ENCODE measurements at places on chromosomes 2 and 18. TPM values are rescaled to one million over a fixed set of nuclear protein-coding genes. Genes with fewer than 3 reads are reported as not detected.

DNA sequence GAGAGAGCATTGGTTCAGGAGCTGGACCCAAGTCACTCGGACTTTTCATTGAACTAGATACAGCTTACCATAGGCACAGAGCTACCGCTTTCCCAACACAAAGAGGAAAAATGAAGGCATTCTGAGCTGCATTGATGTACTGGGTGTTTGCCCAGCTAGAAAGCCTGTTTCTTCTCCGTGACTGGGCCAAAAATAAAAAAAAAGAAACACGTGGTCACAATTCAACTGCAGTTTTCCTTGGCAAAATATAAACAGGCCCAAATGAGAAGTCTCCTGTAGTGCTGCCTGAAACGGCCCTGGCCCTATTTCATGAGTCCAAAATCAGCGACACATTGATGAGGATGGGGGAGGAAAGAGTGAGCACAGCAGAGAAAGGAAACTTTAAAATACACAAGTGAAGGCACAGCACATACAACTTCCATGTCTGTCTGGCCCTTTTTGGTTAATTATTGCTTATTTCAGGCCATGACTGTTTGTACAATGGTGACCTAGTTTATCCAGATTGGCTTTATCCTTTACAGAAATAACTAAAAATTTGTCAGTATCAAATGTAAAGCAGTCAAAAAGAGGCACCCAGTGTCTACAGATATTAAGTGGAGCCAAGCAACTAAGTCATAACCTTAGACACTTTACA lies 179.7 kb downstream of the ICOS start:
- no peak for DNase-seq

DNA sequence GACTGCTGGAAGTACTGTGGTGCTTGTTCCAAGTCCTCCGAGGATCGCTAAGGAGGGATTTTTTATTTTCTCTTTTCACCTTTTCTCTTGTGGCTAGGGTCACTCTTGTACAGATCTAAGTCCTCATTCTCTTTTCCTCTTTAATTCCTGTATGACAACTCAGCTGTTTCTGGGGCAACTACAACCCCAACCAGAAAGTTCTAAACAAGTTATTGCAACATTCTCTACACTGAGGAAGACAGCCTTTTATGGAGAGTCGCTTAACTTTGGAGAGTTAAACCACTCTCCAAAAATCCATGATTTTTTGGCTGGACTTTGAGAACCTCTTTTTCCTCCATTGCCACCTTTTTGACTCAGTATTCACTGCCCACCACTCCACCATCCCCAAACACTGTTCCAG lies 74.0 kb upstream of the SESTD1 start:
- no peak for DNase-seq

- no peak for DNase-seq
Measured at GRCh38 chr2:11388262-11389051, 44.0 kb upstream of the ROCK2 start.

- DNase-seq: no peak
Measured at GRCh38 chr2:177731384-177731783, 338.8 kb downstream of the AGPS start.

REEP1 gene
- 21.9 TPM for total RNA-seq

- no peak for DNase-seq
Measured at GRCh38 chr2:121052023-121052422, 233.0 kb downstream of the TFCP2L1 start.

KLHL29 gene
- 8.7 TPM for total RNA-seq

DNA sequence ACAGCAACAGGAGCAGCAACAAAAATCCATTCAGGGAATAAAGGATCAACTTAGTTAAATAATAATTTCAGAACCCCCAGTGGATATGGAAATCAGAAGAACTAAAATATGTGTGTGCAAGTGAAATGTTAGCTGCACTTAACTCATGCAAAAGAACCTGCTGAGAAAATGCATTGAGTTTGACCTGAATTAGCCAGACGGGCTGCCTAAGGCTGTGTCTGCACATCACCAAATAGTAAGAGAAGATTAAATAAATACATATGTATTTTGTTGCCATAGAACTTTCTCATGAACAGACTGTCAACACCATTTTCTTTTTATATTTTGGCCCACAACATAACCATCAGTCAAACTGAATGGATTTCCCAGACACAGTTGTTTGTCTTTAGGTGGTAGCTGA lies 262.0 kb upstream of the PIK3C3 start:
- DNase-seq: no peak

- no peak for DNase-seq
Measured at GRCh38 chr2:163630836-163631235, 105.0 kb downstream of the FIGN start.

All from urinary bladder (tissue), 4 donors.